Neural crest cell (in vitro differentiated cells): ENCODE measurements at places on chromosomes 2 and 18.
A peak's percentile ranks its signal among the peaks of the same experiment; 100 is the strongest.

GRCh38 chr18:10081492-10081891 is 167.7 kb downstream of the VAPA start:
- DNase-seq = no peak

DNA sequence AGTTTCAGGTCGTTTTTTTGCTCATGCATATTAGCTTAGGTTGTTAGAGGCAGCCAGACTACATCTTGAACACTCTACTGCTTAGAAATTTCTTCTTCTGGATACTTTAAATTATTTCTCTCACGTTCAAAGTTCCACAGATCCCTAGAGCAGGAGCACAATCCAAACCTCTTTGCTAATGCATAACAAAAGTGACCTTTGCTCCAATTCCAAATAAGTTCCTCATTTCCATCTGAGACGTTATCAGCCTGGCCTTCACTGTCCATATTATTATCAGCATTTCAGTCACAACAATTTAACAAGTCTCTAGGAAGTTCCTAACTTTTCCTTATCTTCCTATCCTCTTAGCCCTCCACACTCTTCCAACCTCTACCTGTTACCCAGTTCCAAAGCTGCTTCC is 50.4 kb upstream of the ERMN start:
- DNase-seq = no peak

DNA sequence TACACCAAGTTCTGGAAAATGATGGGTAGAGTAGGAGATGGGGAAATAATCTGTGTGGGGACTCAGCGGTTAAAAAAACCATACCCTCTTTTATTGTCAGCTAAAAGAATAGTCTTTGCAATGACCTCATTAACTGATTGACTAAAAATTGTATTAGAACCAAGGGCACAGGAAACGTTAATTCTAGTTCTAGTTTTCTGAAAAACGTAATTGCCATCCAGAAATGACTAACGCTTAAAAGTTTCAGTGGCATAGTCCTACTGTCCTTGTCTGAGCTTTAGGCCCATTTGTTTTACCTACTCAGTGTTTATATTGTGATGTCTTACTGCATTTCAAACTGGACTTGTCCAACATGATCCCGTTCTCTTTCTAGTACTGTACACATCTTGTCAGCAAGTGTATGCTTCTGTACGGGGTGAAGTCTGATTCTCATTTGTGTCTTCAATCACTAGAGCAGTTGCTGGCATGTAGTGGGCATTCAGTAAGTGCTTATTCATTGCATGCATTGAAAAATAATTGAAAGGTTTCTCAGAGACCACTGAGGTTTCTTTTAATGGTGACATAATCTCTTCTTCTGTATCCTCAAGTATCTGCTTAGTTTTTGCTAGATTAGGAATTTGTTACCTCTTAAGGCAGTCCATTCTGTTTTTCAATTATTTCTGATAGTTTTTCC is 81.5 kb downstream of the ZNF407 start:
- DNase-seq = no peak

DNA sequence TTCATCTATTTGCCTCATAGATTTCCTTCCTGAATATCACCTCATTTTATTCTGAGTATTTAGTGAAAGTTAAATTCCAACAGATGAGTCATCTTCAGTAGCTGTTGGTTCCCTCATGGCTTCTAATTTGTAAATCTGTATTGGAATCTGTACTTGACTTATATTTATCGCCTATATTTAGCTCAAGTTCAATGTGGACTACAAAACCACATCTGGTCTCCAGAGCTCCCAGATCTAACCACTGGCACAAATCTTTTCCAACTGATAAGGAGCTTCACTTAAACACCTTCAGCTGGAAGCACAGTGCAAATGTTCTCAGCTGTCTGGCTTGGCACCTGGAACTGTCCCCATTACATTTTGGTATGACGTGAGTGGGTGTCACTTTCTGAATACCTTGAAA is 82.8 kb upstream of the DSEL start:
- no peak for DNase-seq

- DNase-seq = no peak
These were observed 319.4 kb upstream of the FANCL start for GRCh38 chr2:58560531-58560930.

GRCh38 chr18:77870199-77870598 is 620.6 kb downstream of the GALR1 start:
- DNase-seq = no peak

GRCh38 chr2:140657657-140658056 is 1473.2 kb downstream of the LRP1B start:
- DNase-seq = no peak

DNA sequence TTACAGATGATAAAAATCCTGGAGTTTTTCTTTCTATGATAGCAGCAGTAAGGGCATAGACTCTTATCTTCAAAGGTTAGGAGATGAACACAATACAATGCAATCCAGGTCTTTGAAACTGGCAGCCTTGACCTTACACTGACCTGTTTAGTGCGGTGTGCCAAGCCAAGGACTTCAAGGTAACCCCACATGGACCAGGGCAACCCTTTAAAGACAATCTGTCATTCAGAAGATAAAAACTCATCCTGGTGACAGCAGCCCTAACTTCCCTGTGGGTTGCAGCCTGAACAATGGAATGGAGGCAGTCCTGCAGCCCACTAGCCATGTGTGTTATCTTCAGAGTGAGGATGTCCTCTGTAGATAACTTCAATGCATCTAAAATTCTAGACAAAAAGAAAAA is 78.1 kb downstream of the RTTN start:
- no peak for DNase-seq

- DNase-seq = peak; percentile 33
These were observed 80.7 kb upstream of the MEX3C start for GRCh38 chr18:51278045-51278649.

DNA sequence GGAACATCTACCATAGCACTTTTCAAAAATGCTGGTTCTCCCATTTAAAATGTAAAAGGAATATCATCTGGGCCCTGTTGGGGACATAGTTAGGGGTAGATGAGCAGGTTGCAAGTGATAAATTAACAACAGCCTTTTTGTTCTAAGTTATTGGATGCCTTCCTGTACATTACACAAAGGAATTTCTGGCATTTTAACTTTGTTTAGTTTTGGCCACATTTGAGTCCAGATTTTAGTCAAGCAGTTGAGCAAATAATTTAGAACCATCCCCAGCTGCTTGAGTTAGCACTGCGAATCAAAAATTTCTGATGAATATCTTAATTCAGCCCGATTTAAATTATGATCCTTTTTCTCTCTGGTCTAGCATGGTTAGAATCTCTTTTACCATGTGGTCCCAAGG is 124.4 kb downstream of the TTC27 start:
- no peak for DNase-seq

DNA sequence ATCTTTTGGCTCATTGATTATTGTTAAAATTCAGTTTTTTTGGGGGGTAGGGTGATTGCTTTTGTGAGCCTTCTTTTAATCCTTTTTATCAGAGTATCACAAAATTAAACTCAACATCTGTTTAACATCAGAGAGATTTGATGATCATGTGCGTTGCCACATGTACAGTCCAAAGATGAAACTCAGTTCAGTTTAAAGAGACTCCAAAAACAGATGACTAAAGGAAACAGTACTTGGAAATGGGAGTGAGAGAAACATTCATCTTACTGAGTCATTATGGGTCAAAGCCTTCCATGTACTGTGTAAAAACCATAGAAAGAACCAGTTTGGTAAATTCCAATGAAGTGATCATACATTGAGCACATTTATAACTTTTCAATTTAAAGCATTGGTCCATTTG is 53.0 kb downstream of the LYPD6 start:
- no peak for DNase-seq

DNA sequence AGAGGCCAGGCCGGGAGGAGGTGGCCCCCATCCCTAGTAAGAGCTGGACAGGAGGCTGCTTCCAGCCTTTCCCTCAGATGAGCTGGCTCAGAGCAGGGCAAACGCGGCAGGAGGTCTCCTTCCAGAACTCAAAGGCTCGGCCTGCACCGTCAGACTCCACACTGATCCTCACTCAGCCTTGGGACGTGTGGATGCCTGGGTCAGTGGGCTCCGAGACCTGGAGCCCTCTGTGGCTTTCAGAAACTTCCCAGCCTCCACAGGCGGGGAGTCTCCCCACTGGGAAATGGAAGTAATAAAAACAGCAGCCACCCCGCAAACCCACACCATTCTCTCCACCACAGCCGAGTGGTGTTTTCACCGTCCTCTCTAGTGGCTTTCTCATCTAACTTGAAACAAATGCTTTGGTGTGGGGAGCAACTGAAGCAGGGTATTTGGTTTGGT is 54.3 kb downstream of the INPP5D start:
- no peak for DNase-seq

- DNase-seq = no peak
These were observed 41.1 kb downstream of the GRHL1 start for GRCh38 chr2:9992427-9993187.

GRCh38 chr2:190679813-190680591 is 31.1 kb downstream of the NAB1 start:
- peak; percentile 57 for DNase-seq

- DNase-seq = no peak
These were observed 24.4 kb upstream of the RAB31 start for GRCh38 chr18:9683418-9684396.

DNA sequence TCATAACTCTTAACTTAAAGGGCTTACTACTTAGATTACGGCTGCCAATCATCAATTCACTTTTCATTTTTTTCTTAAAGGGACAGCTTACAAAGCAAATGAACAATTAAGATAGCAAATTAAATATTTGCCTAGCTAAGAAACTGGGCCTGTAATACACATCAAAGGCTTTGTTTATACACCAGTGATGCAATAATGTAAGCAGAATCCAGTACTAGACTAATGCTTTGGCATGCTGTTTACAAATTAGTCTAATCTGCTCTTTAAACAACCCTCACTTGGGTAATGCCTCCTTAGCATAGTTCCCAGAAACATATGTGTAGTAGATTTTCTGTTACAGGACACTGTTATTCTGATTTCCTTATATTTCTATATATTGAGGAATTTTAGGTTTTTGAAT is 105.8 kb downstream of the ARHGAP28 start:
- DNase-seq = no peak

- DNase-seq = peak; percentile 55
These were observed 1.4 kb downstream of the DPYSL5 start for GRCh38 chr2:26849056-26849999.

GRCh38 chr2:67214585-67215185 is 182.4 kb upstream of the ETAA1 start:
- no peak for DNase-seq

DNA sequence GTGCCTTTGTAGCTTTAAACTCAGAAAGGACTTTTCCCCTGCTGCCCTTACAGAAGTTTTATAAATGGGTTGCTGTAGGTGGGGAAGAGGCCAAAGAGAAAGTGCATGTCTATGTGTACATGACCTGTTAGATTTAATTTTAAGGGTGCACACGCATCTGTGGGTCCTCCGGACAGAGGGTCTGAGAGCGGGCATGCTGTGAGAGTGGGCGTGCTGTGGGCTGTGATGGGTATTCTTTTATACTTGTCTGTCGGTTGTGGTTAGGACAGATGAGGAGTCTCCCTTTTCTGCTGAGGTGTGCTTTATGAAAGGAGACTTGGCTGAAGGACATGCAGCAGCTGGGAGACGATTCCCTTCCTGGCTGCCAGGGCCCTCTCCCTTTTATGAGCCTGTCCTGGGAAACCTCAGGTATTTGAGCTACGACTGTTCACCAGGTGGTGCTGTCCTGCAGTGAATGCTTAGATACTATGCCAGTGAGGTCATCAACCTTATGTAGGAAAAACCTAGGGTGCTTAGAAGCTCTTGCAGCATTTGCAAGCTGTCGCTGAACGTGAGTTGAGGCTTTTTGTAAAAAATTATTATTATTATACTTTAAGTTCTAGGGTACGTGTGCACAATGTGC is 67.5 kb downstream of the TANC1 start:
- DNase-seq = no peak

DNA sequence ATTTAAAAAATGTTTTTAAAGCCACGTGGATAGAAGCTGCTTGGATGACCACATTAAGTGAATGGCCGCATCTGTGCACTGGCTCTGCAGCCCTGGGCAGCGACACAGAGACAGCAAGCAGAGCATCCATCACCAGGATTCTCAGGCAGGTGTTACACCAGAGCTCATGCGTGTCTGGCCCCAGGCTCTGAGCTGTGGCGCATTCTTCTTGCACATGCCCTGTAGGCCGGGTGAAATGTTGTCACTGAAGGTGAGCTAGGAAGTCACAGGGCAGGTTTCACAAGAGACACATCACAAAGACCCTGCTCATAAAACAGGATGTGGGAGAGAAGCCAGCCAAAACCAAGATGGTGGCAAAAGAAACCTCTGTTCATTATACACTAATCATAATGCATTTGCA is 8.4 kb upstream of the PXDN start:
- no peak for DNase-seq

GRCh38 chr2:70982971-70983370 is 4.5 kb downstream of the ANKRD53 start:
- no peak for DNase-seq

- no peak for DNase-seq
These were observed 299.2 kb upstream of the ZSWIM2 start for GRCh38 chr2:187148059-187148714.

DNA sequence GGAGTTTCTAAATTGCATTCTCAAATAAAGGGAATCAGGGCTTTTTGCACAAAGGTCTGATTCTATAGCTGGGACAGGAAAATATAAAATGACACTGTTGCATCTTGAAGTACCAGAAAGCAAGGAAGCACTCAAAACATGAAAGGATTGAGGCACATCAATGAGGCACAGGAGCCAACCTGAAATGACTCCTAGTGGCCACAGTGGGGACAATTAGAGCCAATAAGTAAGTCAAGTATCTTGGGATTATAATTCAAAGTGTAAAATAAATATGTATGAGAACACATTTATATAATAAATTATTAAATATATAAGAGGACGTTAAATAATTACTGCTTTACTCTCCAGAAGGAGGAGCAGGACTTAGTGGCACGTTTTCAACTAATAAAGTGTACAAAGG is 1259.5 kb upstream of the CDH2 start:
- DNase-seq = no peak

DNA sequence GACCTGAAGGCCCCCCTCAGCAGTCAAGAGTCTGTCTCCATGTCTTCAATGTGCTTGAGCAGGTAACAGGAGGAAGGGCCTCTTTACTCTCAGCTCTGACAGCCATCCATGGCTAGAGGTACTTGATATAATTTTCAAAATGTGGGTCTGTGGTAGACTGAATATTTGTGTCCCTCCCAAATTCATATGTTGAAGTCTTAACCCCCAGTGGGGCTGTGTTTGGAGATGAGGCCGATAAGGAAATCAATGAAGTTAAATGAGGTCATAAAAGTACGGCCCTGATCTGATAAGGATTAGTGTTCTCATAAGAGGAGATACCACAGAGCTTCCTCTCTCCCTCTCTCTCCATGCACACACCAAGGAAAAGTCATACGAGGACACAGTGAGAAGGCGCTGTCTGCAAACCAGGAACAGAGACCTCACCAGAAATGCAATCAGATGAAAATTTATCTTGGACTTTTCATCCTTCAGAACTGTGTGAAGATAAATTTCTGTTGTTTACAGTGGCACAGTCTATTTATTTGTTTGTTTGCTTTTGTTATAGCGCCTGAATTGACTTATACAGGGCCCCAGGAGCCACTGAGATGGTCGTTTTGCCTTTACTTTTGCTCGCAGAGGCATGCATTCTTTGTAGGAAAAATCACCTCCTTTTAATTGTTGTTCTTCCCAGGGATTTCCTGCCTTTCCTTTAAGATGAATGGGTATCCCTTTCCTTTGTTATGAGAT is 274.8 kb upstream of the TRIB2 start:
- DNase-seq = no peak

GRCh38 chr18:75727456-75727855 is 300.0 kb upstream of the SMIM21 start:
- peak; percentile 48 for DNase-seq

GRCh38 chr2:446963-447530 is 159.2 kb upstream of the ALKAL2 start:
- no peak for DNase-seq
